ENCODE measurements at places on chromosomes 12 and 14.

DNA sequence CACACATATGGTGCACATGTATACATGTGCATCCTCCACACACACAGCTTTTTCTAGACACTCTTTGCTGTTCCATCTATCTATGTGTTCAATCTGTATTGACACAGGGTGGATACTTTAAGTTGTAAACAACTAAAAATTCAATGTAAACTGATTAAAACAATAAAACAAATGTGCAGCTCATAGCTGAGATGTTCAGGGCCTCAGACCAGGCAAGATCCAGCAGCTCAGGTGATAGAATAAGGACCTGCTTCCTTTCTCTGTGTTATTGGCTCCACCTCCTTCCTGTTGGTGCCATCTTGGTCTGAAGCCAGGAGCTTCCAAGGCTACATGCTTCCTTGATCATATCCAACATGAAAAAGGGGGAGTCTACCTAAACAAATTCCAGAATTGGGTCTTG, 158.1 kb upstream of the RFLNA start:
- no peak for DNase-seq

DNA sequence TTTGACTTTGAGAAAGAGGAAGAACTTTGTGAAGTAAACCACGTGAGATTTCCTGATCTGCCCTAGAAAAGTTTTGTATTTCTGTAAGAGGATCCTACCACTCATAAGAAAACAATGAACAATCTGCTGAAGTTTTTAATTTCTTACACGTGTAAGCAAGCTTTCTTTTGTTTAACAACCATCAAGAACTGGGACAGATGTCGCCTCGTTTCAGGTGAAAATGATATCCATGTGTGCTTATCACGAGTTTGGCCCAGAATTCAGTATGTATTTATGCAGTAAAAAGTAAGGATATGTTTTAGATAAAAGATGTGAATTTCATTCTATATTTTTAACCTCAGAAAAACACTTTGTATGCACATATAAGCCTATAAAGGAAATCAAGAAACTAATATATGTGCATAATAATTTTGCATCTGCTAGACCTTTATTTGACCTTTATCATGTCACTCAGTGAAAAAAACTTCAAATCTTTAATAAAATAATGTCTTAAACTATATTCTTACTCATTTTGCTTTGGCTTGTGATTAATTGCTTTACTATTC, 56.9 kb upstream of the DHRS4 start:
- DNase-seq: no peak

DNA sequence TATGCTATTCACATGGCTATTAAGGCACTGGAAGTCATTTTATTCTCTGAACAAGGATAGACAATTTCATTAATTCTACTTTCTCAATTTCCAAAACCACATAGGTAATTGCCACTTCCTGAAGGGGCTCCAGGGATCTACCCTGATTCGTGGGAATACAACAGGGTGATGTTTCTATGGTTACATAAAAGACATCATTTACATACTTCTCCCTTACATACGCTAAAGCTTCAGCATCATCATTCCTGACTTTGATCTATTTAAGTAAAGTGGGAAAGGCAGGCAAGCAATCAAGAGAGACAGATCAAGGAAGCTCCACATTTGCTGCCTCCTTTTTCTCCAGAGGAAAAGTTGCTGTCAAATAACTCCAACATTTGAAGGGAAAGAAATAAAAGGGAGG, 118.8 kb upstream of the SINHCAF start:
- no peak for DNase-seq

DNA sequence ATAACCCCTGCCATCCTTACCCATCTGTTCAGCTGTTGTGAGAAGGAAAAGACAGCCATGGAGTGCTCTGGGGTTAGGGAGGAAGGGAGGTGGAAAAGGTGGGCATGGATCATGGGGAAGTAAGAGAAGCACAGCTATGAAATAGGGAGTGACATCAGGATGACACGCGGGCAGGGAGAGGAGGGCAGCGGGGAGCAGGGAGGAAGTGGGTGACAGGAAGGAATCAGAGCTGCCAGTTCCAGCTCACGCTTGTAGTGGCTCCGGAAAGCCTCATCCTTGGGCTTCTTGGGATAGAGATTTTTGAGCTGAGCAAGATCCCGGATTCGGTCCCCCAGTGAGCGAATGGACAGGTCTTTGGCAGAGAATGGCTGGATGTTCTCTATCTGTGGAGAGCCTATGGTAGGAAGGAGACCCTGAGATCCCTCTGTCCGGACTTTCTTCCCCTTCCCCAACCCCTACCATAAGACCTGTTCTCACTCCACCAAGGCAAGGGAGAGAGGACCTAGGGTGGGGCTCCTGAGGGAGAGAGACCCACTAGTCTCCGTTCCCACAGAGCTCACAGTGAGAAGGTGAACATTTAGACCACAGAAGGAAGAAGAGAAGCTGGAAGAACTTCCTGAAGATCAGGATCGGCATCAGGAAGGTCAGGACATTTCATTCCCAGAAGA, 10.3 kb downstream of the NAB2 start:
- DNase-seq: no peak

GRCh38 chr14:97485201-97485600, 688.0 kb downstream of the VRK1 start:
- DNase-seq: no peak

DNA sequence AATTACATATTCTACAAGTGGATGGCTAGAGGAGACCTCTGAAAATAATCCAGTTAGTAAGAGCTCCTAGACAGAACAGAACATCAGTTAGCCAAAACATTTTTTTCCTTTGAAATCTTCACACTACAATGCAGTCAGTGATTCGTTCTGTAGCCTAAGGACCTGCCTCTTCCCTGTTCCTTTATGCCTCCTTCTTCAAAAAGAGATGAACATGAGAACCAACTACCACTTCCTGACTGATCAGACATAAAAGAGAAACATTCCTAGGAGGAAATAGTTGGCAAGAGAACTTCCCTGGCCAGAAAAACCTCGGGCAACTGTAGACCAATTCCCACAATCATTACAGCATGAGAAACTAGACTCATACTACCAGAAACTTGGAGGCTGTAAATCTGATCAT, 29.4 kb downstream of the ITPR2 start:
- DNase-seq: no peak

All from stimulated activated CD8-positive, alpha-beta memory T cell treated with anti-CD3 and anti-CD28 coated beads, Interleukin-4, amount 100 ng/mL, for 1 hour (primary cell).